ENCODE measurements at places on chromosomes 3 and 15.

DNA sequence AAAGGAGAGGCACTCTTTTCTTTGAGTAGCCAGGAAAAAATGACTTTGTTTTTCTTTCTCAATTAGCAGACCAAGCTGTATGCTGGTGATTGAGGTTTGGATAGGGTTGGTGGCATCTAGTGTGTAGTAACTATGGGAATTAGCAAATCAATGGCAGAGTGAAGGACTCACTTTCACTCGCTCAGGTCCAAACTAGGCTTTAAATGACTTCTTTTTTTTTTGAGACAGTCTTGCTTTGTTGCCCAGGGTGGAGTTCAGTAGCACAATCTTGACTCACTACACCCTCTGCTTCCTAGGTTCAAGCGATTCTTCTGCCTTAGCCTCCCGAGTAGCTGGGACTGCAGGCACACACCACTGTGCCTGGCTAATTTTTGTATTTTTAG, 35.9 kb downstream of the PRKCI start:
- no peak for DNase-seq

DNA sequence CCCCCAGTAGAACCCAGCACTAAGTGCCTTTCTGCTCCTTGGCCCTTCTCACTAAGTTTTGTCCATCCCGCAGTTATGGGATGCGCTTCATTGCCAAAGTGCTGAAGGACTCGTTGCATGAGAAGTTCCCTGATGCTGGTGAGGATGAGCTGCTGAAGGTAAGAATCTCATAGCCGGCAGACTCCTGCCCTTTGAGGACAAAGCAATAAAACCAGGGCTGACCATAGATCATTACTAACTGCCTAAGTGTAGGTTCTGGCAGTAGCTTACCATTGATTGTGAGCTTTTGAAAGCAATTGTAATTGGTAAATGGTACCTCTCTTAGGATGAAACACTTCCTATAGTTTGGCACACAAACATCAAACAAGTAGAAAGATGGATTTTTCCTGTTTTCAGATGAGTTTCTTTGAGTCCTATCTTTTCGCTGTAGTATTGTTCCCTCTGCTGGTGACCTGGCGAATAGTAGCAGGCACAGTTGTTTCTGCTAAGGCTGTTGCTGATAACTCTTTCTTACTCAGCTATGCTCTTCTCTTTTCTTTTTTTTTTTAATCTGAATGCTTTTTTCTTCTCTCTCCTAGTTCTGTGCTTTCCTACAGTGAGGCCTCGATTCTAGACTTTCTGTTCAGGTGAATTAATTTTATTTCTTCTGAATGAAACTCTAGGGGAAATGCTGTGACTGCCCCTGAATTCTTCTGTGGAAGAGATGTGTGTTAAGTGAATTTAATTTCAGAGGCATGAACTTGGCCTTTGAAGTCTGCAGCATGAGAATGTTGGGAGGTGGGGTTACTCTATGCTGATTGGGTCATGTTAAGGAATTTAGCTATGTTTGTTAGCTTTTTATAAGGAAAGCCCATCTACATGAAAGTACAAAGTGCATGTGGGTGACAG, 47.4 kb upstream of the CRTC3 start:
- DNase-seq = no peak

- DNase-seq = no peak
Measured at GRCh38 chr3:66383023-66383422, 117.8 kb downstream of the LRIG1 start.

DNA sequence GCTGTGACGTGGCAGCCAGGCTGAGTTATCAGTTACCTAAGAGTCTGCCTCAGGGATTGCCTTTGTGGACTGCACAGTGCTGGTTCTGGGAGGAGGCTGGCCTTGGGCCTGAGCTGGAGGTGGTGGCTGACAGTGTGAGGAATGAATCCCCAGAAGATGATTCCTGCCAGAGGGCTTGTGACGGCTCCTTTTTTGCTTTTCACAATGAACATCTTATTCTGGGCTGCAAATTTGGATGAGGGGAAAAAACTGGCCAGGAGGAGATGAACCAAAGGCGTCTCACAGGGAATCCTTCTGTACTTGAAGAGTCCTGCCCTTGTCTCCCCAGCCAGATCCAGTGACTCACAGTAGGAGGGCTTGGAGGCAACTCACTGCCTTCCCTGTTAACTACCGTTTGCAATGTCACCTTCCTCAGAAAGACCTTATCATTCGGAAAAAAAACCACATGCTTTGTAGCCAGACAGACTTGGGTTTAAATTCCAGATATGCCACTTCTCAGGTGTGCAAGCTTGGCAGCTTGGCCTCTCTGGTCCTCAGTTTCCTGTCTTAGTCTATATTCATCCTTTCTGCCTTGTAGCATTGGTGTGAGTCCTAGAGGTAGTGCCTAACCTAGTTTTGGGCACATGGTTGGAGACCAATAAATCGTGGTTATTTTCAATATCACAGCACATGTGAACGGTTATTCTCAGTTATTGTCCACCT, 19.1 kb downstream of the ST6GAL1 start:
- DNase-seq = no peak

Measured in ascending aorta (tissue), 2 donors.